ENCODE measurements at places on chromosomes 13 and 19.

DNA sequence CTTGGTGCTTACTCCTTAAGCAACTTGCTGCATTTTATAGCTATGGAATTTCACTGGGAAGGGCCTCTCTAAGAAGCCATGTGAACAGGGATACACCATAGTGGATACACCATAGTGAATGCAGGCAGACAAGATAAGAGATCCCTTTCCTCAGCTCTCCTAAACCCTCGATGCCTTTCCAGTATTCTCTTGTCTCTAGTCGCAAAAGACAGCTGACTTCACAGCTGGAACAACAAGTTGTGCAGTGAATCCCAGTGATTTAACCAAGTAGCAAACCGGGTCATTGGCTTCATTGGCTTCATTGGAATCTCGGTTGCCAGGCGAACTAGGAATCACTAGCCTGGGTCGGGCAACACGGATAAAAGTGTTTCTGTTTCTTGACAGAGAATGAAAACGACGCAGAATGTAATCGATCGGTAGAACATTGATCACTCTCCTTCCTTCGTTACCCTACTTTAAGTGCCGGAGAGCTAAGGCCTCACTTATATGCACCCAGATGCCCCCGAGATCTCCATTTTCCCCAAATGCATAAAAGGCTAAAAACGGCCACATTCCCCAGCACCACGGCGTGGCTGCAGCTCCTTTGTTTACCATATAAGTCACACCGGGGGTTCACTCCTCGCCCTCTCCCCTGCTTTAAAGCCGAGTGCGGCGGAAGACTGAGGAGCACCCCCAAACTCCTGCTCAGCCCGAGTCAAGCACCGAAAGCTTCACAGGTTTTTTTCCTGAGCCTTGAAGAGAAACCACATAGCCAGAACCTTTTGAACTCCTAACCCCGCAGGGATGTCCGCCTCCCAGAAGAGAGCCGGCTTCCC, 674 bp downstream of the TRPC4 start:
- DNase-seq = no peak

GRCh38 chr13:112761701-112762689, 72.2 kb downstream of the ATP11A start:
- DNase-seq = no peak

- DNase-seq = peak; percentile 70
Measured at GRCh38 chr19:47790398-47790814, 11.9 kb downstream of the SELENOW start.

DNA sequence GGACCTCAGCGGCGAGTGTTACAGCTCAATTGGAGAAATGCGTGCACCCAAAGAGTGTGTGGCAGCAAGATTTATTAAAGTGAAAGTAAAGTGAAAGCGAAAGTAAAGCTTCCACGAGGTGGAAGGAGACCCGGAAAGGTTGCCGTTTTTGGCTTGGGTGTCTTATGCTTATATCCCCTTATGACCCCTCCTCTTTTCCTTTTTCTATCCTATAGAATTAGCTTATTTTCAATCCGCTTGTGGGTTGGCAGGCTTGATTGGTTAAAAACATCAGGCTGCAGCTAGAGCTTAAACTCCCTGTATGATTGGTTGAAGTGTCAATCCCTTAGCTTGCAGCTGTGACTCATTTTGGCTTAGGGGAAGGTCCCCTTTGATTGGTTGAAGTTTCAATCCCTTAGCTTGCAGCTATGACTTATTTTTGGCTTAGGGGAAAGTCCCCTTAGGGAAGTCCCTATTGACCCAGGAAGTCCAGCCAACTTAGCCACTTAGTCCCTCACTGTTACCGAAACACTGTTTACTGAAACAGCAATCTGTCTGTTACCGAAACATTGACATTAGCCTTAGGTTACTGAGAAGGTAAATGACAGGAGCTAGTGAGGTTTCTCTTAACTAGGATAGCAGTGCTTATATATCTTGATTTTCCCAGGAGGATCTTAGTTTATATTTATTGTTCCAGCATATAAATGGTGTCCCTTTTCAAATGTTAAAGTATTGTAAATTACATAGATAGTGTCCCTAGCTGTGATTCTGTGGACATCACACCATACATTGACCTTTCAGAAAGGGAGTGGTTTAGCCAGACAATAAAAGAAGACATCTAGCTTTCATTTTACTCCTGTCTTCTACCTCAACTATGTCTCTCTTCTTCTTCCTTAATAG, 575.8 kb downstream of the DACH1 start:
- no peak for DNase-seq

- no peak for DNase-seq
Measured at GRCh38 chr19:53877361-53877766, 4.6 kb upstream of the PRKCG start.

- DNase-seq = peak; percentile 88
Measured at GRCh38 chr19:1223018-1223855, 14.6 kb downstream of the CBARP start.

- DNase-seq = no peak
Measured at GRCh38 chr19:31349160-31349881, at the start of gene TSHZ3. TSHZ3 (minus strand) TSS chr19:31349436; CDS start chr19:31349219, 217 bp downstream.

GRCh38 chr13:33636955-33637670, 180.8 kb upstream of the RFC3 start:
- no peak for DNase-seq

DNA sequence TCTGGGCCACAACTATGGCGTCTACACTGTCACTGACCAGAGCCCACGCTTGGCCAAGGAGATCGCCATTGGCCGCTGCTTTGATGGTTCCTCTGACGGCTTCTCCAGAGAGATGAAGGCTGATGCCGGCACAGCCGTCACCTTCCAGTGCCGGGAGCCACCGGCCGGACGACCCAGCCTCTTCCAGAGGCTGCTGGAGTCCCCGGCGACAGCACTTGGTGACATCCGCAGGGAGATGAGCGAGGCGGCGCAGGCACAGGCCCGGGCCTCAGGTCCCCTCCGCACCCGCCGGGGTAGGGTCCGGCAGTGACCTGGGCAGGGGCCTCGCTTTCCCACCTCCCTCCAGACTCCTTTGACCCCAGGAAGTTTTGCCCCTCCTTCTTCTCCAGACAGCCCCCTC, 7.6 kb downstream of the CILP2 start:
- DNase-seq = no peak

DNA sequence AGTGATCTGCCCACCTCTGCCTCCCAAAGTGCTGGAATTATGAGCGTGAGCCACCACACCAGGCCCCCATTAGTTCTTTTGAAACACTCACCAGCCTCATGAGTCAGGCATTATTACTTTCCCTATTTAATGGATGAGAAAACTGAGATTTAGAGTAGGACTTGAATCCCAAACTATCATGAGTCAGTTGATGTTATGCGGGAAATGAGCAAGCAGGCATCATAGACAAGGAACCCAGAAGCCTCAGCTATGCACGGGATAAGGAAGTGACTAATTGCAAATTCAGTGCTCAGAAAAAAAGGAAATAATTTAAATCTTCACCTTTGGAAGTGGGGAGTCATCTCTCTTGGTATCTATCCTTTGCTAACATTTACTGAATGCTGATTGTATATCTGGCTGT, 217.5 kb downstream of the ABCC4 start:
- no peak for DNase-seq

- DNase-seq = peak; percentile 68
Measured at GRCh38 chr19:45558399-45558878, 26.2 kb downstream of the OPA3 start.

GRCh38 chr19:14555918-14556661, 15.8 kb downstream of the NDUFB7 start:
- no peak for DNase-seq

GRCh38 chr19:18173572-18174288, at the start of gene IFI30:
IFI30 (plus strand) TSS chr19:18173813; CDS start chr19:18173842, 29 bp downstream.
- peak; percentile 84 for DNase-seq

DNA sequence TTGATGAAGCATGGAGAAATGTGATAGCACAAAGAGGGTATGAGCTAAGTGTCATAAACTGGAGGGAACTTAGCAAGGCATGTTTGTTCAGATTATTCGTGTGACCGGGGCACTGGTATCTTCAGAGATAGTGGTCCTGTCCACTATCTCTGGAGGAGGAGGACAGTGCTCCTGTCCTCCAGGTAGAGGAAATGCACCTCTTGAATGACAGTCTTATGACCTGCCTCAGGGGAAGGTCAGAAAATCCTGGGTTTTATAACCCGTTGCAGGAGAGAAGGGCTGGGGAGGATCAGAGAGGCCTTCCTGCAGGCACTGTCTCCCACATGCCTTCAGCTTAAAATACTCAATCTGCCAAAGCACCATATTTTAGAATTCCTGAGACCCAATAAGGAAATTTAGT, 213.5 kb upstream of the UBL3 start:
- DNase-seq = no peak

DNA sequence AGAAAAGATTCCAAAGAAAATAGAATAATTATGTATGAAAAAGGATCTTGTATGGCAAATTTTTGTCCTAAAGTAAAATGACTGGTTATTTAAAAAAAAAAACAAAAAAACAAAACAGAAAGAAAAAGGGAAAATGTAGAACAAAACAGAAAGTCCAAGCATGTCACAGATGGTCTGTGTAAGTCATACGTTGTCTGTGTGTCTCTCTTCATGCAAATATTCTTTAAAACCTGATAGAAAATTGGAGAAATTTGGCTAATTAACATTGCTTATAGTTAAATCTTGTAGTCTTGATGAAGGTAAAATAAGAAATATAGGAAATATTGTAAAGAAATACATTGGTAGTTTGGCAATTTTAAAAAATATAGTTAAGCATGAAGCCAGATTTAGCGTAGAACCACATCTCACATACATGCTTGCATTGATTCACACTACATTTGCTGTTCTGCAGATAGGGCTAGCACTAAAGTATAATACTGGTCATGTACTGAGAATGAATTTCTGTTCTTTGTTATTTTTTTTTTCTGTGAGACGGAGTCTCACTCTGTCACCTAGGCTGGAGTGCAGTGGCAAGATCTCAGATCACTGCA, 58.4 kb downstream of the SPRYD7 start:
- no peak for DNase-seq

DNA sequence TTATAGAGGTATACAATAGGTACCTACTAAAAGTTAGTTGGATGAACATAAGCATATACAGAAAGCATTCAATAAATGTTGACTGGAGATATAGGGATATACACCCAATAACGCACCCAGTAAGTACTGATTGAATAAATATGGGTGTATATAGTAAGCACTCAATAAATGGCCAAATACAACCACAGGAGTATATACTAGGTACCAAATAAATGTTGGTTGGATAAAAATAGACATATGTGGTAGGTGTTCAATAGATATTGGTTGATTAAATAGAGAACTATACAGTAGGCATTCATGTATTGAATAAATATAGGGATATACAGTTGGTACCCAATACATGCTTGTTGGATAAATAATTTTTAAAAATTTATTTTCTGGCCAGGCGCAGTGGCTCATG, 9.4 kb downstream of the ANGPTL8 start:
- no peak for DNase-seq

DNA sequence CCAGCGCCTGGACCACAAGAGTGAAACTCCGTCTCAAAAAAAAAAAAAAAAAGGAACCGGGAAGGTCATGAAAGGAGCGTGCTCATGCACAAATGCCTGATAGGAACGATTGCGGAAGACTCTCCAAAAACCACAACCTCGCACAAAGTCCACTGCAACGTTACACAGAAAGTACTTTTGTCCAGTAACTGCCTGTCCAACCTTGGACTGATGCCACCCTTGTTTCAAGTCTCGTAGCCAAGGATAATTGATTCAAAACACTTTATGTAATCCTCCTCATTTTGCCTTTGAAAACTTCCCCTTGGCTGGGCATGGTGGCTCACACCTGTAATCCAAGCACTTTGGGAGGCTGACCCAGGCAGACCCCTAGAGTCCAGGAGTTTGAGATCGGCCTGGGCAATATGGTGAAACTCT, 13.7 kb downstream of the LGALS7 start:
- no peak for DNase-seq

GRCh38 chr13:108154421-108154858, 60.9 kb downstream of the LIG4 start:
- DNase-seq = no peak

DNA sequence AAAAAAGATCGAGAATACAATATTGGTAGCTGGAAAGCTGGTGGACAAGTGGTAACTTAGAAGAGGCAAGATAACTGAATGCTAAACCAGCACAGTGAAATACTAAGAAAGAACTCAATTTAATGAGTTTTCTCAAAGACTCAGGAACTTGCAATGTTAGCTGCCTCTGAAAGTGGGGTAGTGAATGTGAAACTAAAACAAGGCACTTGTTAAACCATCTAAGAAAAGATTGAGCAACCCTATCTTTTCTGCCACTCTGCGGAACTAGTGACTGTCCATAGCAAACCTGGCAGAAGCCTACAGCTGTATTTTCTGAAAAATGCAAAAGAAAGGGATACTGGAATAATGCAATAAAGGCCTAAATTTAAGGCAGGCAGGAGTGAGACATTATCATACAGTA, 1574.4 kb upstream of the PRR20A start:
- DNase-seq = no peak

DNA sequence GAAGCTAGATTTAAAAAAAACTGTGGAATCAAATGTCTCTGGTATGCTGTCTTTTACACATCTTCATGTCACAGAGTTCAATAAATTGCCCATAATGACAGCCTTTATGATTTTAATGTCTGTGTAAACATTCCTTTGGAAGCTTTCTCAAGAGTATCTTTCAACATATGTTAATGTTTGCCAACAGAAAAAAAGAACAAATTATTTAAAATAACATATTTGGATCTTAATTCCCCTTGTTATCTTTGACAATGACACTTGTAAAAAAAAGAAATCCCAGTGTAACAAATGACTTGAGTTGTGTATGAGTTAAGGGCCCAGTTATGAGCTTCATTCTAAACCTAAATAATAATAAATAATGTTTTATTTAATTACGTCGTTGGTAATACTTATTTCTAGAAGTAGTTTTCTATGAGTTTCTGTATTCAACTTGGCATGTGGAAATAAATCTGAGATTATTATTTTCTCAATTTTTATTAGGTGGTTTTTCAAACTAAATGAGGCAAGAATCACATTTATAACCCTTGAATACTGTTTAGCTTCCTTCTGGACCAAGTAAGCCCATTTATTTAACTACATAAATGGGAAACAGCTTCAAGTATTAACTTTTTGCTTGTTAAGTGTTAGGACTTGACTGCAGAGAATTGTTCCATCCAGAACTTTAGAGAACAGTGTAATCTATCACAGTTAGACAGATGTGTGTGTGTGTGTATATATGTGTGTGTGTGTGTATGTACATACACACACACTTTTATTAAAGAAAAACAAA, 182.1 kb downstream of the POSTN start:
- no peak for DNase-seq

DNA sequence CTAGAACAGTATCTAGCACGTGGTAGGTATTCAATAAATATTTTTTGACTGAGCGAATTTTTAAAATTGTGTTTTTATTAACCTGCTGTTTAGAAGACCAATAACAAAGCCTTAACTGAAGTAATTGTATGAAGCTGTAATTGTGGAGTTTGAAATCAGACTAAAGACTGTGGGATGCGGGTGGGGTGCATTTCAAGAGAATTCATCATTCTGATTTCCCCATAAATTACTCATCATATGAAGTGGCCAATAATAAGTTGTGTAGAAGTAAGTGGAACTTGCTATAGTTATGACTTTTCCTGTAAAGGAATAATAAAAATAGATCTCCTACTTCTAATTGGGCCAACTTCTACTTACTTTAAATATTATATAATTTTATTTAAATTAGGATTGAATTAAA, 449.3 kb downstream of the PCDH9 start:
- DNase-seq = no peak

- DNase-seq = no peak
Measured at GRCh38 chr13:39784347-39784746, 128.9 kb downstream of the COG6 start.

GRCh38 chr19:676339-677105, at the start of gene FSTL3:
FSTL3 (plus strand) TSS chr19:676392; CDS start chr19:676424, 32 bp downstream.
- DNase-seq = no peak
